ENCODE measurements at places on chromosomes 12 and 14.

GRCh38 chr14:90900476-90901083 lies 84.3 kb upstream of the TTC7B start:
- DNase-seq = no peak

DNA sequence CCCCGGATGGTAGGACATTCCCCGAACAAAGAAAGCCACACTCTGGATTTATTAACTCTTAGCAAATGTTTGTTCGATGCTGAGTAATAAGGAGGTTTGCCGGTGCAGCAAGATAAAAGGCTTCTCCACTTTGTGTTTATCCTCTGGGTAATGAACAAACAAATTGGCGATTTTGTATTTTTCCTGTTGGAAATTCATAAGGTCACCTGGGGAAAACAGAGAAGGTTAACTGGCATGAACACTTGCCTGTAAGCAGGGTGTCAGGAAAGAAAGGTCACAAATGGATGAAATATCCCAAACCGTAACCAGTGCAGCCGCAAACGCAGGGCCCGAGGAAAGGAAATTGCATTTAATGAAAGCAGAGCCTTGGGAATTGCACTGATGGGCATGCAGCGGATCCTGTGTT lies 132.8 kb downstream of the RMST start:
- DNase-seq = no peak

GRCh38 chr12:14576896-14577295 lies 9.2 kb upstream of the PLBD1 start:
- DNase-seq = no peak

DNA sequence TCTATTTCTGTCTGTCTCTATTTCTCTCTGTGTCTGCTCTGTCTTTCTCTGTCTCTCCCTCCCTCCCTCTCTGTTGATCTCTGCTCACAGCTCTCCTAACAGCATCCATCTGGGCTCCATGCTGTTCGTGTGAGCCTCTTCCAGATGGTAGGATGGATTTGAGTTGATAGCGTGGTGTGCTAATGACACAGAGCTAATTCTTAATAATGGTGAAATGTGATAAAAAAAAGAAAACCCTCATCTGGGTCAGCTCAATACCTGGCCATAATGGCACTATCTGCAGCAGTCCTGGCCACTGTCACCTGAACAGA lies 96.4 kb downstream of the AACS start:
- DNase-seq = no peak

GRCh38 chr12:62841846-62842245 lies 93.1 kb downstream of the PPM1H start:
- DNase-seq = no peak

DNA sequence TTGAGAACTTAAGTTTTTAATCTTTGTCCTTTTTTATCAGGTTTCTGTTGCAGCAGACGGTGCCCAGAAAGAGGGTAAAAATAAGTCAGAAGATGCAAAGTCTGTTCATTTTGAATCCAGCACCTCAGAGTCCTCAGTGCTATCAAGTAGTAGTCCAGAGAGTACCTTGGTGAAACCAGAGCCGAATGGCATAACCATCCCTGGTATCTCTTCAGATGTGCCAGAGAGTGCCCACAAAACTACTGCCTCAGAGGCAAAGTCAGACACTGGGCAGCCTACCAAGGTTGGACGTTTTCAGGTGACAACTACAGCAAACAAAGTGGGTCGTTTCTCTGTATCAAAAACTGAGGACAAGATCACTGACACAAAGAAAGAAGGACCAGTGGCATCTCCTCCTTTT lies 53.5 kb downstream of the RAD52 start:
- DNase-seq = no peak

DNA sequence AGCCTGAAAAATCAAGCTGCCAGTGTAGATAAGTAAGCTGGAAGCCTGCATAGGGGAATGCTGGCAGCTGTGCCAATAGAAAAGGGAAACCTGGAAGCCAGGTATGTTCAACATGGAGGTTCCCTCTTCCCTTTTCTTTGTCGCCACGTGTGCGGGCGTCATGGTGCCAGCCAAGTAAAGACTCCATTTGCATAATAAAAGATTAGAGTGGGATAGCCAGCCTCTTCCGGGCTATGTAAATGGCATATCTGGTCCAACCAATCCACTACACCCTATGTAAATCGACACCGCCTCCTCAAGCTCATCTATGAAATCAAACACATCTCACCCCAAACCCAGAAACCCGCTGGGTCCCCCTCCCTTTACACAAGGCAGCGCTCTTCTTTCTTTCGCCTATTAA lies 5.6 kb upstream of the ADGRD1 start:
- DNase-seq = no peak

DNA sequence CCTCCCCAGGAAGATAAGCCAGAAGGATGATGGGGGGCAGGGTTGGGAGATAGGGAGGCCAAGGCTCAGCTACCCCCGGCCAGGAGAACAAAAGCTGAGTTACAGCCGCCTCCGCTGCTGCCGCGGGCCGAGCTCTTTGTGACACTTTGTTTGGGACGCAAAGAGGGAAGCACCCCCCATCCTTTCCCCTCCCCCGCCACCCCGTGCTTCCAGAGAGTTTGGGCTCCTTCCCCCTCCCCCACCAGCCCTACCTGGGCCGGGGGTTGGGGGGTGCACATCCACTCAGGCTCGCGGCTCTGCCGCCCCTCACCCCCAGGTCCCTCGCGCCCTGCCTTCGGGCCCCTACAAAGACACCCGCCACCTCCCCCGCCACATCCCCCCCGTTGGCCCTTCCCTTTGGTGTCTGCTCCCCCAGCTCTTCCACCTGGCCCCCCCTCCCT lies 799 bp downstream of the ZNF219 start:
- no peak for DNase-seq

DNA sequence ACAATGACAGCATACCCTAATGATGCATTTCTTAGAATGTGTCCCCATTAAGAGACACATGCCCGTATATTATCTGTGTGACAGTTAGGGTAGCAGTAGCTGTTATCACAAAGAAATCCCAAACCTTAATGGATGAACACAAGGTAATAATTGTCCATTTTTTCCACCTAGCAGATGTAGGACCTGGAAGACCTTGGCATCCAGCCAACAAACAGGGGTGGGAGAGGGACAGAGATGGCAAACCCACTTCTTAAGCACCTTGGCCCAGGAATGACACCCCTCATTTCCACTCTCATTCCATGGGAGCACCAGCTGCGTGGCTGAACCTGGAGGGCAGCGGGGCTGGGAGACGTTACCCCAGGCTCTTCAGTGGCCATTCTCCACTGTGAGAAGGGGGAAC lies 679.0 kb downstream of the AACS start:
- DNase-seq = no peak

DNA sequence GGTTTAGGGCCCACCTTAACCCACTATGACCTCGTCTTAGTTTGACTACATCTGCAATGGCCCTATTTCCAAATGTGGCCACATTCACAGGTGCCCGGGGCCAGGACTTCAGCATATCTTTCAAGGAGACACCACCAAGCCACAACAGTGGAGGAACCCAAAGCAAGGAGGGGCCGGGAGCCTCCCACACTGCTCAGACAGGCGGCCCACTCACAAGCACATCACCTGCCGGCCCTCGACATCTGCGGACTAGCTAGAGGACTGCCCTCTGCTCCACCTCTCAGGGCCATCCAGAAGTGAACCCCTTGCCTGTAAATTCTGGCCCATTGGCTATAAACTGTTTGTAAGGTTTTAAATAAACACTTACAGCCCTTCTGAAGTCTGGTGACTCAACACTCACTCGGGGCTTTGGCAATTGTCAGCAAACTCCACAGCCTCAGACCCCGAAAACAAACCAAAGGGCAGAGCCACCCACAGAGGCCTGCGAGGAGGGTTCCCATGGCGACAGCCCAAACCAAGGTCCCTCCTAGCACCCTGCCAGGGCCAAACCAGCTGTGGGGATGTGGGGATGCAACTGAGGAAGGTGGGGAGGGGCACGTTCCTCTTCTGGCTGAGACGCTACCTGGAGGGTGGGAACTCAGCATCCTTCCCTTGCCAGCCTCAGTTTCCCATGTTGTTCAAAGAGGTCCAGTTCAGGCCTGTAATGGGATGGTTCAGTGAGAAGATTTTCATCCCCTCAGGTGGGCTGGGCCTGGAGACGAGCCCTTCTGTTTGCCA lies 95.8 kb downstream of the DICER1 start:
- DNase-seq = no peak

- DNase-seq = no peak
These were observed 1.7 kb downstream of the SPTSSA start for GRCh38 chr14:34460295-34460694.

- no peak for DNase-seq
These were observed 60.5 kb upstream of the OR10AD1 start for GRCh38 chr12:48263617-48264016.

GRCh38 chr12:32489070-32489469 lies 89.7 kb downstream of the FGD4 start:
- DNase-seq = no peak

GRCh38 chr12:122094735-122095631 lies 16.4 kb downstream of the MLXIP start:
- no peak for DNase-seq

GRCh38 chr12:18422871-18423270 lies 161.6 kb downstream of the PIK3C2G start:
- DNase-seq = no peak

- no peak for DNase-seq
These were observed 44.0 kb upstream of the ISM2 start for GRCh38 chr14:77542421-77543239.

DNA sequence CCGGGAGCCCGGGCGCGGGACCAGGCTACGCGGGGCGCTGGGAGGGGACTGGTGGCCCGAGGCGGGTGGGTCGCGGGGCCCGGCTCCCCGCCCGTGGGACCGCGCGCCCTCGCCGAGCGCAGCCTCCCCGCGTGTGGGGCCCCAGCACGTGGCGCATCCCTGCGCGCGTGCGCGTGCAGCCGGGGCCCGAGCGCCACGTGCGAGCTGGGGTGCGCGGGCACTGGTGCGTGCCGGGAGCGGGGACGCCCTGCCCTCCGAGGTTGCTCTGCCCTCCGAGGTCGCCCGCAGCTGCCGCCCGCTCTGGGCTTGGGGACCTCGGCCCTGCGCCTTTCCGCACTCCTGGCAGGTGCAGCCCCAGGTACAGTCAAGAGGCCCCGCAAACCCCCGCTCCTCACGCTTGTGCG lies 365 bp upstream of the CCDC88C start:
- peak; percentile 59 for DNase-seq

DNA sequence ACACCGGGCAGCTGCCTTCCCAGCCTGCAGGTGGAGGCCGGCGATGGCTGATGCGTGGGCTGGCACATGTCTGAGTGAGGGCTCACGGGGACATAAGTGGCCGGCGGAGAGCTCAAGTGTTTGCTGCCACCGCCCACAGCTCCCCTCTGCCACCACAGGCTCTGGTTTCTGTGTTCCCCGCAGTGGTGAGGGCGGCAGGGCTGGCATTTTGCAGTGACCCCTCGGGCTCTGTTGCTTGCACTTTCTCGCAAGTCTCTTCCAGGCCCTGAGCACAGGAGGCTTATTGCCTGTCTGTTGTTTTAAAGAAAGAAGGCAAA lies 271.0 kb upstream of the RTL1 start:
- no peak for DNase-seq

DNA sequence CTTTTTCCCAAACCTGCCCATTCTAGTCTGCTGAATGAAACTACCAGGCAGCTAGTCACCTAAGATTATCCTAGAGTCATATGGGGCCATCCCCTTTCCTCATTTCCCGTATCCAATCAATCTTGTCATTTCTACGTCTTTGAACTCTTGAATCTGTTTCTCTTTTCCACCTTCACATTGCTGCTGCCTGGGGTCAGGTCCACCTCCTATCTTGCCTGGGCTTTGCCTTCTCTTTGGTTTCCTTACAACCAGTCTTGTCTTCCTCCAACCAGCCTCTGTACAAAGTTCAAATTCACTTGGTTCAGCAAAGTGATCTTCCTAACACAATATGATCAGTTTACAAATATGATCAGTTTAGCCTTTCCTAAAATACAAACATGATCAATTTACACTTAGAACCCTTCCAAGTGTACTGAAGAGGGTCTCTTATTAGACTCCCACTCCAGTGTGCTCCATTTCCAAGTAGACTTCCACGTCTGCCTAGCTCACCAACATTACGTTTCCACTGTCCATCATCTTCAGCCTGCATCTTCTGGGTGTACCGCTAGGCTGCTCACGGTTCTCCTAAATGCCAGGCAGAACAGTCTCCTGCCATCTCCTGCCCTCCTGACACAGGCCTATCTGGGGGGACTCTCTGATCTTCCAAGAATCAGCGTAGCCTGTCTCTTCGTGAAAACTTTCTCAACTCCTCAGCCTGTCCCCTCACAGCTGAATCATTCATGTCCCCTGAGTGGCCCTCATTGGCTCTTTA lies 4.1 kb upstream of the ACVR1B start:
- no peak for DNase-seq

DNA sequence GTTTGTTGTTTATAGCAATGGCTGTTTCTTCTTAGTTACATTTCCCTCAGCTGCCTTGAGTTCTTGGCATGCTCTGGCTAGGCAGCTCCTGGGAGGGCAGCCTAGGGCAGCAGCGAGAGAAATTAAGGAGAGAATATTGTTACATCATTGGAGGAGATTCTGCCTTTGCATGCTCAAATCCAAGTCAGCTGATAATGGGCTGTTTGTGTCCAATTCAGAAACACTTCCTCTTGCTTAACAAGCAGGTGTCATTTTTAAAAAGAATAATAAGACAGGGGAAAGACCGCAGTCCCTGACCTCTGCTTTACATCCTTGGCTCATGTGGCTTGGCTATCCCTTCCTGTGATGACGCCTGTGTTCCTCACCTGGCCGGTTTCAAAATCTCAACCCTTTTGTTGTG lies 76.9 kb downstream of the ESR2 start:
- DNase-seq = no peak

DNA sequence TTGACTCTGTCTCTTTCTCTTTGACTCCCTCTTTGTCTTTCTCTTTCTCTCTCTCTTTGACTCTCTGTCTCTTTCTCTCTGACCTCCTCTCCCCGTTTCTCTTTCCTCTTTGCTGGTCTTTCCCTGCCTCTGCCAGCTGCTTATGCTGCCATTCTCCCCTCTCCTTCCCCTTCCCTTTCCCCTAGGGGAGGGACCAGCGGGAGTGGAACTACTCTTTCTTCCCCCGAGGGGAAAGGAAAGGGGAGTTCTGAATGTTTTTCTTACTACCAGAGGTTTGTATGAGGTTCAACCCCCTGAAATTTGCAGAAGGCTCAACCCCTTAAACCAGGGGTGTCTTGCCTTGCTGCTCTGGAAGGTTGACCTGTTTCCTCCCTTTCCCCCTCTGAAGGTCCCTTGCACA lies 24.7 kb upstream of the RNASE1 start:
- DNase-seq = no peak

- DNase-seq = no peak
These were observed 703.2 kb upstream of the STXBP6 start for GRCh38 chr14:25753130-25753529.

Measured in 8988T (cell line).